ENCODE measurements at places on chromosomes 6 and 20.
A peak's percentile ranks its signal among the peaks of the same experiment; 100 is the strongest.

DNA sequence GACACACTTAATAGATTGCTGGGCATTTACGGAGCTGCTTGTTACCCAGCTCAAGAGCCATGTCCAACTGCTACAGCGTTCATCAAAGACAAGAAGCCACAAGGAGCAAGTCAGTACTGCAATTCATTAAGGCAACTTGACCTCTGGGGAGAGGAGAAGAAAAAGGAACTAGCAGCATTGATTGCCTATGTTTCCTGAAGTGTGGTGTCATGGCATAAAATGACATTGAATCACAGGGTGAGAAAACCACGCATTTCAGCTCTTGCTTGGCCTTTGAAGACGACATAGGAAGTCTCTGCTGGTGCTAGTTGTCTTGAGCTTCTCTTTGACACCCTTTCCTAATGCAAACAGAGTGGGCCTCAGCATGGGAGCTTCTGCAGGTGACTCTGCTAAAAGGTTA lies 139.1 kb downstream of the CDH26 start:
- DNase-seq: no peak

DNA sequence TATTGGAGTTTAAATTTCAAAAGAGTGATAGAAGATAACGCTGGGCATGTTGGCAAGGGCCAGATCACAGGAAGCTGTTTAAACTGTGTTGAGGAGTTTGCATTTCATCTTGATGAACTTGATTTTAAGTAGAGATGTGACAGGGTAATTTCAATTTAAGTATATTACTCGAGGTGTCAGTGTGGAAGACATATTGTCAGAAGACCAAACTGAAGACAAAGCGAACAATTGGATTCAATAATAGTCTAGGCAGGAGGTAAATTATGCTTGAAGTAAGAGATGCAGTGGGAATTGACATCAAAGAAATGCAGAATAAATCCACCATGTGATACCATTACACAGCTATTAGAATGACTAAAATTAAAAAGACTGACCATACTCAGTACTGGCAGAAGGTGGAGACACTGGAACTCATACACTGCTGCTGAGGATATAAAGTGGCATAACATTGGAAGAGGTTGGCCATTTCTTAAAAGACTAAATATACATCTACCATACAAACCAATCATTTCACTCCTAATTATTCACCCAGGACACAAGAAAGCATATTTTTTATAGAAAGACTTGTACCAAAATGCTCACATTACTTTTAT lies 240.8 kb downstream of the ARHGAP18 start:
- no peak for DNase-seq

GRCh38 chr6:148890096-148890495 lies 143.3 kb downstream of the UST start:
- no peak for DNase-seq

- no peak for DNase-seq
Observed at GRCh38 chr20:44731657-44732056, 14.0 kb upstream of the KCNK15 start.

- DNase-seq: no peak
Observed at GRCh38 chr6:139296927-139297326, 5.1 kb upstream of the TXLNB start.

DNA sequence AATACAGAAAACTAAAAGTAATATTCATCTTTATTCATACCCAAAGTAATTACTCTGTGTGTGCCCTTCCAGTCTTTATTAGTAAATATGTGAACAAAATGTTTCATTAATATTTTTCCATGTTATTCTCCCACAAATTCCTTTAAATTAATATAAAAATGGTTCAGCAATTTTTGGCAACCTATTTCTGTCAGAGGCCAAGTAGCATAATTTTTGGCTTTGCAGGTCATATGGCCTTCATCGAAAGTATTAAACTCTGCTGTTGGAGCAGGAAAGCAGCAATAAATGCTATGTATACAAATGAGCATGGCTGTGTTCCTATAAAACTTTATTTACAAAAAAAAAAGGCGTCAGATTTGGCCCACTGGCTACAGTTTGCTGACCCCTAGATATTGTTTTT lies 16.1 kb downstream of the ZC2HC1B start:
- no peak for DNase-seq

DNA sequence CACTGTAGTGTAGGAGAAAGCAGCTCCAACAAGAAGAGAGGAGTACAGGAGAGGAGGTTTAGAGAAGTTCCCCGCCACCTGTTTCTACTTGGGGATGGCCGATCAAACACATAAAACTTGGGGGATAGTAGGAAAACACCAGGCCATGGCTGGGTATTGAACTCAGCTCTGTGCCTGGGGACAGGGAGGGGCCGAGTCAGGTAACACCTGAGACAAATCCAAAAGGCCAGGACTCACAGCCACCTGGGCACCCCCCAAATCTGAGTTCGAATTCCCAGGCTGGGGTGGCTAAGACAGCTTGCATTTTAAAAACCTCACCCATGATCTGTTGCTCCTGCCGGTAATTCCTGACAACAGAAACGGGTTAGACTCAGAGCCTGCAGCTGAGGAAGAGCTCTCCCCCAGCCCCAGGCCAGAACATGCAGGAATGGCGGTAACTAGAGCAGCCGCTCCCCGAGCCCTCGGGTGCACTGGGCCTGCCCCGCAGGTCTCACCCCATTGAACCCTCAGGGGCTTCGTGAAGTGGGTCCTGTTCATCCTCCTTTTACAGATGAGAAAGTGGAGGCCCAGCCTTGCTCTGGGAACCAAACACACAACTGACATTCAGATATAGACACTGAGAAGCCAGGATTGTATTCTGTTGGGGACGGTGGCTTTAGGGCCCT lies 61.0 kb downstream of the TCP11 start:
- DNase-seq: no peak

DNA sequence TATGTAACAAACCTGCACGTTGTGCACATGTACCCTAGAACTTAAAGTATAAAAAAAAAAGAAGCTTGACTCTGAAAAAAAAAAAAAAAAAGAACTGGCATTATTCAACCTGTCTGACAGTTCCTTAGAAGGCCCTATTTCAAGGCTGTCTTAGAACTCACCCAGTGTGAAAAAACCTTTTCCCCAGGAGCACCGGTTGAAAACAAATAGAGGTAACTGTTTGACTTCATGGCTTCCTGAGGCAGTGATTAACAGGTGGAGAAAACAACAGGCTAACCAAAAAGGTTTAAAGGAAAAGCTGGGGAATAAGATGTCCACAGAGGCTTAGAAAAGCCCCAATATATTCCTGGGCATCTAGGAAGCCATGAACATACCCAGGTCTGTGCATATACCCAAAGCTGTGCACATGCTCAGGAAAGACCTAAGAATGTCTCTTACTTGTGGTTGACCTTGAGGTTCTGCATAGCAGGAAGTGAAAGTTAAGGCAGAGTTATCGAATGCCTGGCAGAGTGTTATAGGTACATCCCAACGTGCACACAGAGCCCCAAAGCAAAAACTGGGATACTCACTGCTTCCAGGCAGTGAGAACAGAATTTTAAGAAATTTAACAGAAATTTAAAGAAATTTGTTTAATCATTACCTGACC lies 7.0 kb downstream of the UQCC1 start:
- no peak for DNase-seq

- no peak for DNase-seq
Observed at GRCh38 chr20:1462834-1463233, 3.8 kb downstream of the NSFL1C start.

- DNase-seq: no peak
Observed at GRCh38 chr6:12884983-12885382, 168.4 kb downstream of the PHACTR1 start.

DNA sequence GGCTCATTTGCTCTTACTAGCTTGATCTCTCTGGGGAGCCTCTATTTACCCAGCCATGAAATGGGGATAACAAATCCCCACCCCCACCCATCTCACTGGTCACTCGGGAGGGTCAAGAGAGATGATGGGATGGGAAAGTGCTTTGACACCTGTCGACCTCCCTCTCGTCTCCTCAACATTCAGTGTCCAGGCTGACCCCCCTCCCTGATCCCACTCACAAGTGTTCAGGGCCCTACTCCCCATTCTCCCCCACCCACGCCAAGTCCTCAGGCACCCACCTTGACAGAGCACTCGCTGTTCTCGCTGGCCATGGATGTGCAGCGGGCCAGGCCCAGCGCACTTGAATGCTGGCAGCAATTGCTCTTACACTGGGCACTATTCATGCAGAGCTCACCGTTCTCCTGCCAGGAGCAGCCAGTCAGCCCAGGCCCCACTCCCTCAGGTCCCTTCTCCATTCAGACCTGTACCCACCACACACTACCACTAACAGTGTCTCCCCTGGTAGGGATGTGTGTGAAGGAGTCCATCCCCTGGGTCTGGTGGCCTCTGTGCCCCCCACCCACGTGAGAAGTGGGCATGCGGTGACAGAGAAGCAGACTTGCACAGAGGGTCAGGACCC lies 1.6 kb downstream of the CLPS start:
- no peak for DNase-seq

GRCh38 chr20:25549172-25549773 lies 36.1 kb downstream of the NINL start:
- no peak for DNase-seq

DNA sequence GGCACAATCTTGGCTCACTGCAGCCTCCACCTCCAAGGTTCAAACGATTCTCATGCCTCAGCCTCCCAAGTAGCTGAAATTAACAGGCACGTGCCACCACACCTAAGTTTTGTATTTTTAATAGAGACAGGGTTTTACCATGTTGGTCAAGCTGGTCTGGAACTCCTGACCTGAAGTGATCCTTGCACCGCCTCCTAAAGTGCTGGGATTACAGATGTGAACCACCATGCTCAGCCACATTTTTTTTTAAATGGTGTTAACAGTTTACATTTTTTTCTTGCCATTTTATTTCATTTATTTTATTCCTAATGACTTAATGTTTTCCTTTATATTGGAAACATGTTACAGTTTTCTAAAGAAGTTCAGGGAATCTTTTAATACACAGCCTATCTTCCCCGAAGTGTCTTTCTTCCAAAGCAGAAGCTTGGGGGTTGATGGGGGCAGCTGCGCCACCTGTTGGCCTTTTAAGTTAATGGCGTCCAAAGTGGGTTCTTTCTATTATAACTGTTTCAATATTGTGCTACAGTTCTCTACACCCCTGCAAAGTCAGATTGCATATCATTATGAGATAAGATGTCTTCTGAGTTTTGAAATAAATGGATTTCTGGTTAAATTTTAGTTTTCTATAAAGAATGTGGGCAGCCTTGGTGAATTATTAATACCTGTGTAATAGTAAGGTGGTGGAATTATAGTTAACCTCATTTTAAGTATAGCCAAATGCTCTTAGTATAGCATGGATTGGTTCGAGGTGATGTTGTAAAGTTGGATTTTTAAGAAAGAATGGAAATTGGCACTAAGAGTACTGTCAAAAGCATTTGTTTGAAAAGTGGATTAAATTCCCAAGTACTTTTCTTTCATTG lies 42.0 kb upstream of the PLCG1 start:
- peak; percentile 85 for DNase-seq

DNA sequence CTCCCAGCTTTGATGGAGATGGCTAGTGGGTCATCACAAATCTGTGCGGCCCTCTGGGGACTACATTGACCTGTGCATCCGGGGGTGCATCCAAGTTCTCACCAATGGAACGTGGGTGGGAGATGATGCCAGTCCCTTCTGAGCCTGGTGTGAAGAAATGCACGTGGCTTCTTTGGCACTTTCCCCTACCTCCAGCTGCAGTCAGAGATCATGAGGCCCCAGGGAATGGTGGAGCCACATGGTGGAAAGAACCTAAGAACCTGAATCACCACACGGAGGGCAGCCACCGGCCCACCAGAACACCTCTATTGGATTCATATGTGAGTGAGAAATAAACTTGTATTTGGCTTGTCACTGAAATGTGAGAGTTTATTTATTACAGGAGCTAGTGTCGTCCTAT lies 9.9 kb upstream of the CDKN1A start:
- no peak for DNase-seq

- DNase-seq: no peak
Observed at GRCh38 chr20:38579219-38579910, 1.6 kb upstream of the ADIG start.

GRCh38 chr20:59485576-59486454 lies 118.5 kb upstream of the PHACTR3 start:
- no peak for DNase-seq

DNA sequence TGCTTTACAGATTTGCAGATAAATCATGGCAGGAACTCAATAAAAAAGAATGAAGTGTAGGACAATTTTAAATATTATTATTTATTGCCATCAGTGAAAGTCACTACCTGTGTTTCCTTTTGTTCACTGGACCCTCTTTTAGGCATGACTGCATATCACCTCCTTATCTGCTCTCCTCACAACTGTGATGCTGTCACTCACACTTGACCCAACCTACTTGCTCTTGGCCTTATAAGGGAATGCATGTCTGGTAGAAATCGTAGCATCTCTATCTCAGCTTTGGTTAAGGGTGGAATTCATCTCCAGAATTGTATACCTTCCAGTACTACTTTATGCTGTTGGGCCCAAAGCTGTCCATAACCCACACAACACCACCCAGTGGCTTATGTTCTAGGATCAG lies 47.6 kb upstream of the RNF144B start:
- no peak for DNase-seq

DNA sequence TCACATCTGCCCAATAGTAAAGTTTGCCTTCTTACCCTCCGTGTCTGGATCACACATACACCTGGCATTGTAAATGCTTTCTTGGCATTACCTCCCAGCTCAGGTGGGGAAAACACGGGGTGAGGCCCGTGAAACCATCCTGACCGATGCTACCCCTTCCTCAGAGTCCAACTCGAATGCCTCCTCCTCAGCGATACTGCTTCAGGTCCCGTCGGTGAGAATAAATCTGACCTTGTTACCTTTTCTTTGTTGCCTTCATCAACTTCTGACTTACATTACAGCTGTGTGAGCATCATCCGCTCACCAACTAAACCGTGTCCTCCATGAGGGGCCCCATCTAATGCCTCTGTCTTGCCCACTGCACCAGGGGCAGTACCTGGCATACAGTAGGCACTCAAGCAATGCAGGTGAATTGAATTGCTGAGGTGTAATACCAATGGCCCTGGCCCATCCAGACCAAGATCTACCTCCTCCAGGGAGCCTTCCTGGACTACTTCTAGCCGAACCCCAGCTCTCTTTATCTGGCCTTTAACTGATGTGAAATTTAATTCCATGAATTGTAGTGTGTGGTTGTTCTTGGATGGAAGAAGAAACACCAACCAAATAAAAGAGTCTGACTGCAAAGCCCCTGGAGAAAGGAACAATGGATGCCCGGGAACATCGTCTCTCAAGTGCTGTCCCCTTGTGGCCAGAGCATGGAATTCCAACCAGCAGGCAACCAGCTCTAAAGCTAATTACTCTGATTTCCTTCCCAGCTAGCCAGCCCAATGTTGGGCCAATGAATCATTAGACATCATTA lies 141.5 kb downstream of the ANKRD60 start:
- peak; percentile 91 for DNase-seq

GRCh38 chr6:124002377-124003081 lies 198.9 kb downstream of the NKAIN2 start:
- no peak for DNase-seq

- DNase-seq: no peak
Observed at GRCh38 chr6:40171343-40171742, 237.1 kb upstream of the MOCS1 start.

DNA sequence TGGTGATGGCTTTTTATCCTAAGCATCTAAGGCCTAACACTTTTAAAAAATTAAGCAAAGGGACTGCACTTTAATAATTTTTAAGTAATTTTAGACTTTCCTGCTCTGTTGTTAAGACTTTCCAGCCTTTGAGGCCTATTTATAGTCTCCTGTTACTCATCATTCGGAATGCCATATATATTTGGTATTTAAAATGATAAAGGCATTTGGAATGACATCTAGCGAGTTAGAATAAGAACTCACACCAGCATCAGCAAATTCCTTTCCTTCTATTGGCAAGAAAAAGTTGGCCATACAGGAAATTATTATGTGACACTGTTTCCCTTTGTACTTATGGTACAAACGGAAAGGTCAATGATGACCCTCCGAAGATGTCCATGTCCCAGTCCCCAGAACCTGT lies 88.1 kb upstream of the STMND1 start:
- peak; percentile 58 for DNase-seq

GRCh38 chr6:20879526-20879925 lies 345.3 kb downstream of the CDKAL1 start:
- DNase-seq: no peak

Measured in HTR-8/SVneo (cell line).